ENCODE measurements at places on chromosomes 4 and X. TPM values are rescaled to one million over a fixed set of nuclear protein-coding genes. Genes with fewer than 3 reads are reported as not detected.

ANK2 gene
- 55.6 TPM for total RNA-seq

- DNase-seq = no peak
Measured at GRCh38 chrX:147891896-147892295, 19.8 kb upstream of the FMR1 start.

ESX1 gene
- total RNA-seq = not detected

DNA sequence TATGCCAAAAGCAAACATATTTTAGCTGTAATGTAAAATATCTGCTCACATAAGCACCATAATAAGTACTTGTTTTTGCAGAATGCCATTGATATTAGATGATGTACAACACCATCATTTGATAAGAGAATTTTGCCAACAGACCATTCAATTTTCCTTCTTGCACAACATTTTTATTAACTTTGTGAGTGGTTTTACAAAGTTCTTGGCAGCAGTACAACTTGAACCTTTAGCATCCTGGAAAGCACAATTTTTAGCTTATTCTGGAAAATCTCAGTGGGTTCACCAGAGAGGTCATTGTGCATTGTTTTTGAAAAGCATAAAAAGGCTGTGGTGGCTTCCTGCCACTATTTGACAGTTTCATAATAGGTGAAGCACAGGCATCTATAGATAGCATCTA lies 26.4 kb upstream of the REPS2 start:
- DNase-seq = no peak

- DNase-seq = no peak
Measured at GRCh38 chrX:148159796-148160195, 178.7 kb downstream of the FMR1NB start.

- no peak for DNase-seq
Measured at GRCh38 chrX:3787856-3788255, 74.4 kb upstream of the PRKX start.

DNA sequence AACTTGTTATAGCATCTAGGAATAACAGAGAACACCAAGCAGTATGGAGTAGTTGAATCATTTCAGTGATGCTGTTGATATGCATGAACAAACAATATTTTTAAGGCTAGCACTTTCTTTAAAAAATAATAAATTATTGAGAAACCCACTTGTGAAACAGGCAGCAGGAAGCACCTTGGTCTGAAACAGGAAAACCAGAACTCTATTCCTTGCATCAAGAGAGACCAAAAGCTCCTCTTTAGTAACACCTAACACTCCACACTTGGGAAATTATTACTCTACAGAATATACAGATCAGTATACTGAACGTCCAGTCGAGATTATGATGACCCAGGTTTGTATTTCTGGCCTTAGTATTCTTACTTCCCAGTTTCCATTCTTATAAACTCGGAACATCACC lies 129.0 kb downstream of the ARAP2 start:
- no peak for DNase-seq

- no peak for DNase-seq
Measured at GRCh38 chrX:76109654-76110053, 63.2 kb upstream of the PBDC1 start.

DNA sequence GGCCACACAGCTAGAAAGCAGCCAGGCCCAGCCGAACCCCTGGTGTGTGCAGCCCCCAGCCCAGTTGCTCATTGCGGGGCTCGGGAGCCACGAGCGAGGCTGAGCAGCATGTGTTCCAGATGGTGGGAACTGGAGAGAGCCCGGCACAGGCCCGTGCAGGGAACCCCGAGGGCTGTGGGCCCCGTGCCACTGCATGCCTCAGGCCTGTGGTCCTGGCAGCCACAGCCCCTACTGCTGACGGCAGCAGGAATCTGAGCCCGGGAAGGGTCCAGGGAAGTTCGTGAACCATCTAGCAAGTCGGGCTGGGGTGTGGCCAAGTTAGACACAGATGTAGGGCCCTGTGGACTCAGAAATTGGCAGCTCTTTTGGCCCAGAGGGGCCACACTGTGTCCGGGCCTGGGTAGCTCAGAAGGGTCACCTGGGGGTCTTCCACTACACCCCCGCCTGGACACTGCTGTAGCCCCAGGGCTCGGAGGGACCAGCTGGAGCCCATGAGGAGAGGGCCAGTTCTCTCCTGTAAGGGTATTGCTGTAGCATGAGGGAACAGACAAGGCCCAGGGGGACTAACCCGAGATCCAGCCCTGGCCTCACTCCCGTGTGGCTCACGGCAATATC lies 12.1 kb downstream of the HTRA3 start:
- DNase-seq = no peak

DNA sequence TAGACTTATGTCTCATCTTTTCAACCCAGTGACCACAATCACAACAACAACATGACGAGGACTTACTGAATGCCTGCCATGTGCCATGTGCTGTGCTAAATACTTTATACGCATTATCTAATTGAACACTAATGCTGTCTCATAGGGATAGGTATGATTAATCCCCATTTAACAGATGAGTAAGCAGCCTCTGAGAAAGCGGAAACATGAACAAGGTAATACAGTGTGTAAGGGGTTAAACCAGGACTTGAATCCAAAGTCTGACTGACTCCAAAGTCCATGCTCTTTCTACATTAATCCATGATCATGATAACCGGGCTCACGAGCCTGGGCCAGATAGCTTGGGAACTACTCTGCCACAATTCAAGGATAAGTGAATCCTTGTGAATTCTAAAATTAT lies 105.3 kb upstream of the MBNL3 start:
- DNase-seq = no peak

RASSF6 gene
- total RNA-seq = not detected

DNA sequence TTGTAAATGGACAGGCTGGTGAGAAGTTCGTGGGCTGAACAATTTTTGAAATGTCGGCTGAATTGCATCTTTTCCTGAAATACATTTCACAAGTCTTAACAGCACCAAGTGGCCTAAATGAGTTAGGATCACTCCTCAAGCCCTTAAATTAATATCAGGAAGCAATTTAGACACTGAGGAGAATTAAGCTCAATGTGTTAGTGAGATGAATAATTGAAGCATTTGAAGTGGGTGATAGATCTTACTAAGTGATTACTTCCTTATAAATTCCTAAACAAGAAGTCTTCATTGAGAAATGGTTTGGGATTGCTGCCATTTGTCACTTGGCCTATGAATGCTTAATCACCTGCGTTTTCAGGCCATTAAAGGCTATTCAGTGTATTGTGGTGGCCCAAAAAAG lies 116.8 kb downstream of the NAA11 start:
- no peak for DNase-seq

DNA sequence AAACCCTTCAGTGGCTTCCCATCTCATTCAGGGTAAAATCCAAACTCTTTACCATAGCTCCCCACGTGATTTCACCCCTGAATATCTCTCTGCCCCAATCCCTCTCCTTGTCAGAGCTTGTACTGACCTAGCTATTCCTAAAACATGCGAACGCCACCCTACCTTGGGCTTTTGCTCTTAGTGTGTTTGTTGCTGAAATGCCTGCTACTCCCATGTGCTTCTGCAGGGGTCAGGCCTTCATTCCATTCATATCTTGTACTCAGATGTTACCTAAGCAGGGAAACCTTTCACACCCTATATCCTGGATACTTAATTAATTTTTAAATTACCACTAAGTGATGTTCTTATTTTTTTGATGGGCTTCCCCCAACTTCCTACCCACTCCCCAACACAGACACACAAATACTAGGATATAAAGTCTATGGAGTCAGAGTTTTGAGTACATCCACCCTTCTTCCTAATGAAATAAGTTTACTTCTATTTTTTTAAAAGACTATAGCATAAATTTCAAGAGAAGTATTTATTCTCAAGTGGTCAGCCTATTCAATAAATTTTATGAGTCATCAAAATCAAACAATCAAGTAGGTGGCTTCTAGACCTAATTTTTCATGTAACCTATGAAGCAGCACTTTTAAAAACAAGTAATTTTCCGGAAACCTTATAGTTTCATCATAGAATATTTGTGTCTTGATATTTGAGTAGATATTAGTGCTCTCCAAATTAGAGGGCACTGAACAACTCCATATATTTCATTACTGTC lies 189.4 kb downstream of the RAPGEF2 start:
- DNase-seq = no peak

PNPLA4 gene
- 13.6 TPM for total RNA-seq

GRCh38 chrX:54093159-54093558 lies 48.9 kb upstream of the PHF8 start:
- DNase-seq = no peak

Measured in neural crest cell (in vitro differentiated cells).